ENCODE measurements at places on chromosomes 1 and 21.
A peak's percentile ranks its signal among the peaks of the same experiment; 100 is the strongest.

DNA sequence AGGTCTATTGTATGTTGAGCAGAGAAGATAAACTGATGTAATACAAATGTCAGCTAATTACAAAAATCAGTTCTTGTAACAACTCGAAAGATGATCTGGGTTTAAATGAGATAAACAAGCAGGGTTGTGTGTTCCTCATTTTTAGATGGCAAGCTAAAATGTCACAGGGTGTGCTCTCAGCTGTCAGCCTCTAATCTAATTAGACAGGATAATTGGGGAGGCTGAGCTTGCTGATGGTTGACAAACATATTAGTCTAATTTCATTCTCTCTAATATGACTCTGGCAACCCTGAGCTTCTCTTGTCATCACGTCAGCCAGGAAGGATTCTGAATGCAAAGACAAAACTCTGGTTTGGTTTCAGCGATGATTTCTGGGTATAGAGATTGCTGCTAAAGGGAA is 335.3 kb upstream of the KAZN start:
- DNase-seq, result no peak

GRCh38 chr1:3902111-3902511 is 2.0 kb upstream of the C1orf174 start:
- DNase-seq, result no peak

DNA sequence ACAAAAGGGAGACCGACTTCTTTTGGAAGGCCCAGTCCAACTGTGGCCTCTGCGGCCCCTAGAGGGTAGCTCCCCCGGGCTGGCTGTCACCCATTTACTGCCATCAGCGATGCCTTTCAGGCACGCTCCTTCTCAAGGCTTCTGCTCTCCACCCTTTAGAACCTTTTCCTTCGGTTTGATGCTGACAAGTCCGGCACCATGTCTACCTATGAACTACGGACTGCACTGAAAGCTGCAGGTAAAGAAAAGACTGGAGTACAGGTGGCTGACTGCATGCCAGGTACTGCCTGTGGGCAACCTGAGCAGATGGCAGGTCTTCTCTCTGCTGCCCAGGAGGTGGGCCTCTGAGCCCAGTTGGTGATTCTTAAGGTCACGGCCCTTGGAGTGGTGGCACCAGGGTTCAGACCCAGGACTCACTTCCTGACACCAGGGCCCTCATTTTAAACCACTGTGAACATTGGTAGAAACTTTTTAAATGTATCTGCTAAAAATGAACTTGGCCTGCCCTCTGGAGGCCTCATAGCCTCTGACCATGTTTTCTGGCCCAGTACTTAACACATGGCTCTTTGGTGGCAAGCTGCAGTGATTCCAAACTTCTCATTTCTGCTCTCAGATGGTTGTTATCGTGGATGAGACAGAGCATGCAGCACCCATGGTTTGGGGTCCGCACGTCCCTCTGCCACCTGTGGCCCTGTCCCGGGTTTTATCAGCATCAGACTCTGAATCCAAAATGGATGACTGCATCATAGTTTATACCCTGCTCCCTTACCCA is 45.7 kb downstream of the CAPN9 start:
- no peak for DNase-seq

DNA sequence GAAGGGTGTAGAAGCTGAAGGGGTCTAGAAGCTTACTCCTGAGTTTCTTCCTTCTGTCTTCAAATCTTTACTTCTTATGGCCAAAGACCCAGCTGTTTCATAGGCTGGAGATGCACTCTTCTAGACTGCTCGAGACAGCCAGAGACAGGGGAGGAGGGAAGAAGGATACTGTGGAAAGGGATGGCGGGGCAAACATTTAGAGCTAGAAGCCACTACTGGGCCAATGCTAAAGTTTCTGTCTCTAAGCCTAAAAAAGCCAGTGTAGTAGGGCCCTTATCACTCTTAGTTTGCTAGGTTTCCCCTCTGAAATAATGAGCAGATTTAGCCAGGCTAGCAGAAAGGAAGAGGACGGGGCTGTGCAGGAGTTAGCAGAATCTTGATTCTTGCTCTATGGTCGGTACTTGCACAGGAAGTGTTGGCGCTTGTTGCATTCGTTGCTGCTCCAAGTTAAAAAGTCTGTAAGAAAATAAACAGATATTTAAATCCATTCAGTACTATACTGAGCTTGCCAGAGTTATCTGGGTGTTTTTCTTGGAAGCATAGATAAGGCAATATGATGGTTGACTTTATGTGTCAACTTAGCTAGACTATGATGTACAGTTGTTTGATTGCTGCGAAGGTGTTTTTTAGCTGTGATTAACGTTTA is 16.9 kb downstream of the REG4 start:
- no peak for DNase-seq

DNA sequence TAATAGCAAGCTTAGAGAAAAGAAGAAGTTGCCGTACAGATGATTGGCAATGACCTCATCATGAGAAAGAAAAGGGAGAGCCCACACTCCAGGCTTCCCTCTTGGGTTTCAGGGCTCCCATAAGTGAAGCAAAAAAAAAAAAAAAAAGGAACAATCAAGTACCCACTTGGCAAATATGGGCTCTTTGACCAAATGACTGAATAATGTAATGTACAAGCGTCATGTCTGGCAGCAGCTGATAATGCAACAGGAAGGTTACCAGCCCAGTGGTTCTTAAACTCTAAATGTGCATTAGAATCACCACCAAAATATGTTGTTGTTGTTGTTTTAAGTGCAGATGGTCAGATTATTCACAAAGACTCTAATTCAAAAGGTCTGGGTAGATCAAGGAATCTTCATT is 13.5 kb downstream of the TNFSF4 start:
- DNase-seq, result peak; percentile 55
